A172 (cell line): ENCODE measurements at places on chromosomes 11 and 22. TPM values are rescaled to one million over a fixed set of nuclear protein-coding genes. Genes with fewer than 3 reads are reported as not detected.

DNA sequence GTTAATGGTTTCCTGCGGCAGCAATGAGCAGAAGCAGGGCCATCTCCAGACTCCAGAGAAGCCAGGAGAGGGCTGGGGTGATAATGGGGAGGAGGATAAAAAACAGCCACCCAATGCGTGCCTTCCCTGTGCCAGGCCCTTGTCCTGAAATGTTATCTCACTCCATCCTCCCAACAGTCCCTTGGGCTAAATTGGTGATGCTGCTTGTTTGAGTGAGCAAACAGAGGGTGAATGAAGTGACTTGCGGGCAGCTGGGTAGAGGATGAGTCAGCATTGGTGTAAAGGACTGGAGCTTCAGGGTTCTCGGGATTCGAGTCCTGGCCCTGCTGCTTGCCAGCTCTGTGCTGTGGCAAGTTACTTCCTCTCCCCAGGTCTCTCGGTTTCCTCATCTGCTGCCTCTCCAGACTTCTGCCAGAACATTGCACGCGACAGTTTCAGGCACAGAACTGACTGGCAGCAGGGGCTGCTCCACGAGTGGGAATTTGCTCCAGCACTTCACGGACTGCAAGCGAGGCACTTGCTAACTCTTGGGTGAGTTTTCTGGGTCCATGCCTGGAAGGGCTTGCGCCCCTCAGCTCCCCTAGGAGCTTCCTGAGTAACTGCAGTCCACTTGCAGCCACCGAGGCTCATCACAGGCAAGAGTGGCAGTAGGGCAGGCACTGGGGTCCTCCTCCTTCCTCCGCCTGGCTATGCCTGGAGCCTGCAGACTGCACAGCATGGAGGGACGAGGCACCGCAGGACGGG lies at the start of gene P2RY6:
Gene P2RY6 (plus strand): TSS at position 403 of the 744 bp plus-strand sequence. CDS start 24,181 bp downstream, outside the sequence.
- peak; percentile 73 for DNase-seq

- no peak for DNase-seq
Measured at GRCh38 chr22:50257451-50258360, 3.8 kb downstream of the MAPK12 start.

DNA sequence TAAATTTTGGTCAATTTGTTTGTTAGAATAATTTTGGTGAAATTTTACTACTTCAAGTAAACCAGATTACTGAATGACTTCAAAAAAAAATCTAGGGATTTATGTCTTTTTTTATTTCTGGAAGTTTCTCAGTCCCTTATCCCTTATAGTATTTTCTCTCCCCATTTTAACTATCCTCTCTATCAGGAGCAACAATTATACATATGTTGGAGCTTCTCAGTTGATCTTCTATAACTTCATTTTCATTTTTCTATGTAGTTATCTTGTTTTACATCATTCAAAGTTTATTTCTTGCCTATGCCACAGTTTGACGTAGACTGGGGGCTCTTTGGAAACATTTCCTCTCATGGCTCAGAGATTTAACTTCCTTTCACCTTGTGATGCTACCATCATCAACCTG lies 34.2 kb downstream of the NNMT start:
- DNase-seq = no peak

GRCh38 chr22:23571486-23571885 lies 8.6 kb downstream of the IGLL1 start:
- DNase-seq = no peak

DNA sequence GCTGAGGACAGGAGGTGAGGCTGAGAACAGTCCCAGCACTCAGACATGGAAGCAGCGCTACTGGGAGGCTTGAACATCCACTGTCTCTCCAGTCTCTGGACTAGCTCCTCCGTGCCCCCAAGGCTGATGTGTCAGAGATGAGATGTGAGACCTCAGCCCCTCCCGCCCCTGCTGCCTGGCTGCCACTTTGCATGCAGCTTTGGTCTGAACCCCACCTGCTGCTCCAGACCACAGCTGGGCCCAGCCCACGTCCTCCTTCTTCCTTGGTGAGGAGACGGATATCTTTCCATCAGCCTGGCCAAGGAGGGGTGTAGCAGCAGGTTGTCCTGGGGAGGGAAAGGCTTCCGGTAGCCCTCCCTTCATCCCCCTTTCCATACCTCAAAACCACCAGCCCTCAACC lies 148.0 kb upstream of the B3GAT1 start:
- DNase-seq = no peak

- DNase-seq = no peak
Measured at GRCh38 chr22:36435516-36436415, 45.7 kb downstream of the TXN2 start.

- no peak for DNase-seq
Measured at GRCh38 chr11:60241786-60242185, 1.2 kb downstream of the MS4A4E start.

GRCh38 chr11:1600626-1601025 lies 2.5 kb upstream of the KRTAP5-2 start:
- DNase-seq = no peak

DNA sequence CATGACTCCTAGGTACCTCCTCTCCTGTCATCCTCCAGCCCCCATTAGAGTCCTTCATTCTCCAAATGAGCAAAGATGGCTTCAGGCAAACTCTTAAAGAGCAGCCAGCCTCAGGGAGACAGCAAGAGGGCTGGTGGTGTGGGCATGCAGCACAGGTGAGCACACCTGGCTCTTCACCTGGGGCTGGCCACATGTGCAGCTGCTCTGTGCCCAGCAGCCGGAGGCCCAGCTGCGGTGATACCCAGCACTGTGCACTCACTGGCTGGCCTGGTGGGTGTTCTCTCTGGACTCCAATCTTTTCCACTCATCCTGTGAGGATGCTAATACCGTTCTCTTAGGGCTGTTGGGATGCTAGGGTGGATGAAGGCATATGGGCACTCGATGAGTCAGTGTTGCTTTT lies 106.1 kb upstream of the PARVA start:
- no peak for DNase-seq

GRCh38 chr11:46073632-46074031 lies 47.6 kb downstream of the PHF21A start:
- DNase-seq = no peak

DNA sequence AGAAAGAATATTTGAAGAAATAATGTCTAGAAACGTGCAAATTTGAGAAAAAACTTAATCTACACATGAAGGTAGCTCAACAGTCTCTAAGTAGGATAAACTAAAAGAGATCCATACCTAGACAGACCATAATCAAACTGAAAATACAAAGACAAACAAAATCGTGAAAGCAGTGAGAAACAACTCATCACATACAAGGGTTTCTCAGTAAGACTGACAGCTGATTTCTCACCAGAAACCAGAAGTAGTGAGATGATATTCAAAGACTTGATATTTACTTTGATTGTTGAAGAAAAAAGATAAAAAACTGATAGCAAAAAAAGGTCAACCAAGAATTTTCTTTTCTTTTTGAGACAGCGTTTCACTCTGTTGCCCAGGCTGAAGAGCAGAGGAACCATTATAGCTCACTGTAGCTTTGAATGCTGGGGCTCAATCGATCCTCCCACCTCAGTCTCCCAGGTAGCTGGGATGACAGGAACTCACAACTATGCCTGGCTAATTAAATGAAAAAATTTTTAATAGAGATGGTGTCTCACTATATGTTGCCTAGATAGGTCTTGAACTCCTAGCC lies 17.4 kb downstream of the NPAT start:
- no peak for DNase-seq

DNA sequence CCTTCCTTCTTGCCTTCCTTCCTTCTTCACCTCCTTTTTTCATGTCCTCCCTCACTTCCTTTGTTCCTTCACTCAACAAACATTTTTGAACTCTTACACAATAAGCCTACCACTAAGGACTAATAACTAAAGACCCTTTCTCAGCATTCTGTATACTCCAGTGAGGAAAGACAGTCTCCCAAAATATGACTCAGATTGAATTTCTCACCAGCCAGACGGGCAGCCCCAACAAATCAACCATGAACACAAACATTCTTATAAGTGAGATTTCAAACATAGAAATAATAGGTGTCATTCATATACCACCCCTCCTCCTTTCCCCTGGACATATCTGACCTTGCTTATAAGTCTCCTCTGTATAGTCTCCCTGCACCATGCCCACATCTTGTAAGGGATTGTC lies 1079.7 kb downstream of the OPCML start:
- DNase-seq = no peak

- no peak for DNase-seq
Measured at GRCh38 chr11:130815097-130815802, 101.0 kb downstream of the SNX19 start.

GRCh38 chr11:67644472-67645418 lies 5.2 kb upstream of the TBX10 start:
- DNase-seq = no peak

DNA sequence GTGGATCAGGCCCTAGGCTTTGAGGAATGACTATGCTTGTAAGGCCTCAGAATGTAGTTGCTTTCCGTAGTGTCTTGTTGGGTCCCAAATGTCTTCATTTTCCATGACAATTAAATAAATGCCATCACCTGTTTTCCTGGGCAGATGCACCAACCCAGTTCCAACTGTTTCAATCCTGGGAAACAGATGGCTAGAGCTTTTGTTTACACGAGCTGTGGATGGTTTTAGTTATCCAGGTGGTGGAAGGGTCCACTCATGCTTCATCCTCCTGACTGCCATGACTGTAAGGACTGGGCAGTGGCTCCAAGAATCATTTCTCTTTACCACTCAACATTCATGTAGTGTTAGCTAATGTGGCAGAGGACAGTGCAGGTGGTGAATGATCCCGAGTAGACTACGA lies 8.6 kb downstream of the RCN1 start:
- no peak for DNase-seq

DNA sequence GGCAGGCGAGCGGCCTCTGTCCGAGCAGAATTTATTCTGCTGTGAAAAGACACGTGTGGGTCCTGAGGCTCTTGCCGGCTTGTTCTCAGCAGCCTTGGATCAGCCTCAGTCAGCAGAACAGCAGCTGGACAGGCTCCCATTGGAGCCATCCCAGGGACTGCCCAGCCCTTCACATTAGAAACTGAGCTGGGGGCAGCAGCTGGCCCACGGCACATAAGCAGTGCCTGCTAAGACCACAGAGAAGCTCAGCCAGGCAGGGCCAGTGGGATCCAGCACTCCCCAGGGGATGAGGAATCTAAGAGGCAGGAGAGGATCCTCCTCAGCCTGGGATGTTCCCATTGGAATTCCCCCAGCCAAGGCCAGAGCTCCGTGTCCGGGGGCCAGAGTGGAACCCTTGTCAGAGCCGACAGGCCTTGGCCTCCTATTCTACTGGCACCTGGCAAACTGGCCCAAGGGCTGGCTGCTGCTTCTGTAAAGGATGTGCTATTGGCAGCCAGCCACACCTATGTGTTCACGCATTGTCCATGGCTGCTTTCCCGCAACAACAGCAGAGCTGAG lies 18.2 kb downstream of the RTN4R start:
- no peak for DNase-seq

DNA sequence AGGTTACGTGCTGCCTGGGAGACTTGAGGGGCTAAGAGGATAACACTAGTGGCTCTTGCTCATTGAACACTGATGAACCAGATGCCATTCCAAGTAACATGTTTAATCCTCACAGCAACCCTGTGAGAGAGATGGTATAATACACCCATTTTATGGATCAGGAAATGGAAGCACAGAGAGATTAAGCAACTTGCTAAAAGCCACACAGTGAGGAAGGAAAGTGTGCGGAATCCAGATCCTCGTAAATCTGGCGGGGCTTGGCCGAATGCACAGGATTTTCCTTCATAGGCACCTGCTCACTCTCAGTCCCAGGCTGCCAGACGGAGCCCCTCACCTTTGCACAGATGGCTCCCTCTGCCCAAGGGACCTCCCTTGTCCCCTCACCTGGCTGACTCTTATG lies 7.7 kb upstream of the FOSL1 start:
- no peak for DNase-seq

- DNase-seq = no peak
Measured at GRCh38 chr22:27310966-27311697, 490.4 kb downstream of the MN1 start.

GRCh38 chr11:93193731-93194130 lies 4.1 kb downstream of the SLC36A4 start:
- no peak for DNase-seq

DNA sequence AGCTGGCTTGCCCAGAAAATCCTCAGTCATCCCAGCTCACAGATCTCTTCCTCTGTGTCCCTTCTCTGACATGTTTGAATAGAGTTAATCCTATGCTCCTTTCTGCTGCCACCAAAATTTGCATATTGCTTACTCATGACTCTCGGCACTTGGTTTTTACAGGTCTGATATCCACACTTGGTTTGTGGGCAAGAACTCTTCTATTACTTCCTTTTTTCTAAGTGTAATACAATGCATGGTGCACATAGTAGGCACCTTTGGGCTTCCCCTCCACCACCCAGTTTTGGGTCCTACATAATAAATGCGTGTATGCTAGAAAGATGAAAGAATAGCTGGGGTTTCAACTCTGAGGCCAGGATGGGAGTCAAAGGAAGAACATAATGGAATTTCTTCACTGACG lies 69.7 kb upstream of the GRK3 start:
- DNase-seq = no peak

DNA sequence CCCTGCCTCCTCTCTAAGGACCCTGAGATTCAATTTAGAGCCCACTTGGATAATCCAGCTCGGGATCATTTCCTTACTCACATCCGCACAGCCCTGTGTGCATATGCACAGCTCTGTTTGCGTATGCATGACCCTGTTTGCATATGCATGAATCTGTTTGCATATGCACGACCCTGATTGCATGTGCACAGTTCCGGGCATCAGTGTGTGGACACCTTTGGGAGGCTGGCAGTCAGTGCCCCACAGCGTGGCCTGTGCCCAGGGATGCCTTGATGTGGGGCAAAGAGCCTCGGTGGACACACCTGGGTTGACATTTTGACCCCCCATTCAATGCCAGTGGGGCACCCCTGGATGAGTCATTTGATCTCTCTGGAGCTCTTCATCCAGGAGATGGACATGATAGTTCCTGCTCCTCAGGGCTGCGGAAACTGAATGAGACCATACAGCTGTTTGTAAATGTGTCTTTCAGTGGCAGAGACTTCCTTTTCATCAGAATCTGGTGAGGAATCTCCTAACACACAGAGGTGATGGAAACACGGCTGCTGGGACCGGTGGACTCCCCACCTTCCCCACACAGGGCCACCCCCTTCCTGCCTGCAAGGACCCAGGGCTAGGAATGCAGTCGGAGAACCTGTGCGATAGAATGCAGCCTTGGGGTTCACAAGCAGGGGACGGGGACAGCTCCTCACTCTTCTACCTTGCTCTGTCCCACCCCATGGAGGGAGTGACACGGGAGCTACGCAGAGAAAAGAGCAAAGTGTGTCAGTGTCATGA lies 41.2 kb downstream of the MYEOV start:
- DNase-seq = no peak

Gene TYR
- total RNA-seq = not detected in 2 replicates

Gene ASRGL1
- total RNA-seq = 19.9 and 26.5 TPM in 2 replicates

Gene SLC2A11
- 6.8 and 8.2 TPM in 2 replicates for total RNA-seq

Gene USP2
- total RNA-seq = 0.17 TPM in 1 of 2 replicates, not detected in the other

Gene PANX1
- total RNA-seq = 37.9 and 40.0 TPM in 2 replicates
